H1 (cell line): ENCODE measurements at places on chromosomes 2 and 18.

GRCh38 chr2:142254031-142254430 lies 123.2 kb upstream of the LRP1B start:
- no peak for DNase-seq

DNA sequence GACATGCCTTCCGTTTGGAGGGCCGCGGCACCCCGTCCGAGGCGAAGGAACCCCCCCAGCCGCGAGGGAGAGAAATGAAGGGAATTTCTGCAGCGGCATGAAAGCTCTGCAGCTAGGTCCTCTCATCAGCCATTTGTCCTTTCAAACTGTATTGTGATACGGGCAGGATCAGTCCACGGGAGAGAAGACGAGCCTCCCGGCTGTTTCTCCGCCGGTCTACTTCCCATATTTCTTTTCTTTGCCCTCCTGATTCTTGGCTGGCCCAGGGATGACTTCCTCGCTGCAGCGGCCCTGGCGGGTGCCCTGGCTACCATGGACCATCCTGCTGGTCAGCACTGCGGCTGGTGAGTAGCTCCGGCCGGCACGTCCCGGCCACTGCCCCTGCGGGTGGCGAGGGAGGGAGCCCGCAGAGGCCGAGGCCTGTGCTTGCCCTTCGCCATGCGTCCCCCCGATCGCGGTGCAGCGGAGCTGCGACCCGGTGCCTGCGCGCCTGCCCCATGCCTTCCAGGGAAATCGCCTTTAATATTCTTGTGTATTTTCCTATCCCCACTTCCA lies 1.2 kb downstream of the BMPR2 start:
- no peak for DNase-seq

DNA sequence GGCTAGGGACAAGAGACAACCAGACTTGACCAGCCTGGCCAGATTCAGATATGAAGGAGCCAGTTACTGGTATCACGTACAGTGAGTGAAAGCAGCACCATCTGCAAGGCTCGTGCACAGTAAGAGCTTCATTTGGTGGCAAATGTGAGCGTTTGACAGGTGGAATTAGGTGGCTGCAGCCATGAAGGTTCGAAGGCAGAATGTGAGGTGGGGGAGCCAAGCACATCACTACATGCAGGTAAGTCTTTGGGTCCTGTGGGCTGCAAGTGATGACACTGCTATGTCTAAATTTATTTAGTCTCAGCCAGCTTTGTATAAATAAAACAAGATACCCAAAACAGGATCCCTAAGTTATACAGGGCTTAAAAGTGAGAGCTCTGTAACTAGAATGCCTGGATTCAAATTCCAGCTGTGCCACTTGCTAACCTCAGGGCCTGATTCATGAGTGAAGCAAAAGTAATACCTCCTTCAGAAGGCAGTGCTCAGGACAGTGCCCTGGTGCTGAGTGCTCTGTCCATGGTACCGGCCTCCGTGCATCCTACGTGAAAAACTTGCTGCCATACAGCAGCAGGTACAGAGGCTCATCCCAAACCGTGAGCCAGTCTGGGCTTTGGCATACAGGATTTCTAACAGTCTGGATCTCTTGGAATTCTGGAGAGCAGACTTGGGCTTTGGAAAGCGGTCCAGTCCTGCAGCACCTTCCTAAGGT lies 18.6 kb downstream of the DDX18 start:
- DNase-seq: no peak

DNA sequence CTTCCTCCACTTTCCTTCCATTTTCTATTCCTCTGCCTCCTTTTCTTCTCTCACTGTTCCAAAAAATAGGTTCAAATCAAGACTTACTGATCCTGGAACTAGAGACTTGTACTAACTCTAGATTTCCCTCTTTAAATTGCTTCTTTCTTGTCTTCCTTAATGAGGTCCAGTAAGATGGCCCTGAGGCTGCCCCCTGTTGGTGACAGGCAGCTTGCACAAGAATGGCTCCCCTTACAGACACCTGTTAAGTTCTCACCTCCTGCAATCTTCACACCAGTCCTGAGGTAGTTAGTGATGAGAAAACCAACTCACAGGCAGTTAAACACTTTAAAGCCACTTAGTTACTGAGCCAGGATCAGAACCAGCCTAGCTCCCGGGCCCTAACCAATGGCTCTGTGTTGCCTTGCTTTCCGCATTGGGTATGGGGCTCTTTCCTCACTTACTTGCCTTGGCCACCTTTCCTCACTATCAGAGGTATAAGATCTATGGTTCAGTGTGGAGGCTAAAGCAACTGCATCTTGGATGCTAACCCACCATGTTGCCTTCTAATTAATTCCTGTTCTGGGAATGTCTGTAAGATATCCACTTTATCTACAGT lies 130.6 kb downstream of the AKAIN1 start:
- DNase-seq: peak; percentile 68

DNA sequence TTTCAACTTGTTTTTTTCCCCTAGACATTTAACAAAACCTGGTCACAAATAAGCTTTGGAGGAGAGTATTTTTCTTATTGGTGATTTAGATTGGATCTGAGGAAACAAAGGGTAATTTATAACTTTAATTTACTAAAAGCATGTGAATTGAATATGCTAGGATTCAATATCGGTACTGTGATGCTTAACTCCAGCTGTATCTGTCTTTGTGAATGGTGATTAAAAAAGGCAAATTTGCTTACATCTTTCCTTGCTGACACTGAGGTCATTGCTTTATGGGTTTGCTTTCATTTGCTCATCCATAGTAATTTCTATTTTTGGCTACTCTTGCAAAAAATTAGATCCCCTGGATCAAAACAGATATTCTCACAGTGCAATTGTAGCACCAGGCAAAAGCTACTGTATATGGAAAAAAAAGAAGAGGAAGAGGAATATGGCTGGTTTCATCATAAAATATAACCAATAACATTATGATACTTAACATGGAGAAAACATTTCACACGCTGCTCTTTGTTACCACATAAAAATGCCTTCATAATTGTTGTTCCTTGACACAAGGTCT lies 832.0 kb upstream of the ZEB2 start:
- no peak for DNase-seq

DNA sequence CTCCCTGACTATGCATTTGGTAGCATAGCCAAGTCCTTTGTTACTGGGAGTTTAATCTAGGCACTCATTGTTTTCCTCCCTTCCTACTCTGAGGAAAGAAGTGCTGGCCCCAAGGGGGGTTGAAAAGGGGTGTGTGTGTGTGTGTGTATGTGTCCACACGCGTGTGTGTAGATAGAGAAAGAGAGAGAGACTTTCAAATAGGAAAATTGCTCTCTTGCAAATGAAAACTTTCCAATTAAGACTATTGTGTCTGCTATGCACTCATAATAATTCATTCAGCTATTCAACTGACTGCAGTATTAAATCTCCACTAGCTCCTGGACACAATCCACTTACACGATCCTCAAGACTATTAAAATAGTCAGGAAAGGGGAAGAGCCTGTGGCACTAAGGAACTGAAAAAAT lies 92.9 kb upstream of the CSRNP3 start:
- DNase-seq: no peak

DNA sequence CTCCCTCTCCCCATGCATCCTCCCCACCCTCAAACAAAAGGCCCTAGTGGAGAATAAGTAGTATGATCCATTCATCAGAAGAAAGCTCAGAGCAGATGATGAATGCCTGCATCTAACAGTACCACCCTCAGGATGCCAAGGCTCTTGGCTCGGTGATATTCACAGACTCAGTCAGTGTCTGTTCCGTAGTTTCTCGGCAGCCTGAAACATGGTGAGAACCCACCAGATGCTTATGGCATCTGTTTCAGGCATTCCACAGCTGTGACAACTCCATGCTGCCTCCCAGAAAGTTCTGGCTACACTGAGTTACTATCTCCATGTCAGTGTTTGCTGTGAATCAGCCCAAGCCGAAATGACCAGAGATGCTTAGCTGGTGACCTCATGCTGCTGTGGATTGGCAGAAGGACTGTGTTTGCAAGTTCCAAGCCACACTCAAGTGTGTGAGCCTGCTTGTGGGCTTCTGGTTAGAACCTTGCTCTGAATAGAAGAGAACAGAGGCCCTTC lies 83.9 kb downstream of the WDSUB1 start:
- no peak for DNase-seq

DNA sequence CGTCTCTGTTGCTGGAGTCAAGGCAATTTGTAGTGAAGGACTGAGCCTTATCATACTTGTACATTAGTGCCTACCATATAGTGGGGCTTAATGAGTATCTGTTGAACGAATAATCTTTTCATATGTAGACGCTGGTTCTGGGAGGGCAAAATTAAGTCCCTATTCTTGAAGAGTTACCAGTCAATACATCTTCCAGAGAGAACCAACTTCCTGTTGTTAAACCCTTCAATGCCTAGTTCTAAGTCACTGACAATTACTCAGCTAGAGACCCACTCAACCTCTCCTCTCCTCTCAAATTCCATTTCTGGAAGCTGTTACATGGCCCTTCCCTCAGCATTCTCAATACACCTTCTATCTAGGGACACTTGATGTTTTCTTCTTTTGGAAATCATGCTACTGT lies 1.1 kb upstream of the MOB4 start:
- no peak for DNase-seq

DNA sequence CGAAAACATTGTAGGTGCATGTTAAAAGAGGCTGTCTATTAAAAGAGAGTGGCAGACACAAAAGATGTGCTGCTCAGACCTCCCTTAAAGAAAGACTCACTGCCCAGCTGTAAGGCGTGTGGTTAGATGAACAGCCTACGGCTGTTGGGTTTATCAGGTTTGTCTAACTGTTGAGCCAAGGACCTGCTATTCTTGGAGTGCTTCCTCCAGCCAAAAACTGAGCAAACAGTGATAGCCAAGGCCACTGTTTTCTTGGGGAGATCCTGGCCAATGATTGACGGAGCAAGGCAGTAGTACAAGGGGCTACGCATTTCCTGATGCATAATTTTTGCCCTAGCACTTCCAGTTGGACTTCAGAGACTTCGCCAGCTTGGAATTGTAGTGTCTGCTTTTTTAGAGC lies 1.4 kb upstream of the RAB3GAP1 start:
- no peak for DNase-seq

DNA sequence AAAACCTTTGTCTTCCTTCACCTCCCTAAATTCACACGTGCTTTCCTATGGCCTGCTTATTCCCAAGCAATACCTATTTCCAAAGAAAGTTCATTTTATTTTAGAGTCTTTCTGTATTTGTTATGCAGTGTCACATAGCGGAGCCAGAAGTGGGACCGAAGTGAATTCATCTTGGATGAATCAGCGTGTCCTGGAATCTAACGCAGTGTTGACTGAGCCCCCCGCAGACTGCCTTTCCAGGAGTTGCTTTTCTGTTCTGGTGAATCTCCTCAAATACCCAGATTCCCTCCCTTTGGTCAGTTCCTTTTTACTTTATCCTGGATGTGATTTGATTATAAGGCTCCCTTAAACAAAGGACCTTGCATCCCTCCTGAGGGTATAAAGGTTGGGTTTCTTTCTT lies 10.8 kb downstream of the ALPP start:
- DNase-seq: no peak

GRCh38 chr2:100964222-100964621 lies 37.9 kb upstream of the RPL31 start:
- no peak for DNase-seq

GRCh38 chr2:67670747-67671183 lies 273.6 kb downstream of the ETAA1 start:
- DNase-seq: no peak

DNA sequence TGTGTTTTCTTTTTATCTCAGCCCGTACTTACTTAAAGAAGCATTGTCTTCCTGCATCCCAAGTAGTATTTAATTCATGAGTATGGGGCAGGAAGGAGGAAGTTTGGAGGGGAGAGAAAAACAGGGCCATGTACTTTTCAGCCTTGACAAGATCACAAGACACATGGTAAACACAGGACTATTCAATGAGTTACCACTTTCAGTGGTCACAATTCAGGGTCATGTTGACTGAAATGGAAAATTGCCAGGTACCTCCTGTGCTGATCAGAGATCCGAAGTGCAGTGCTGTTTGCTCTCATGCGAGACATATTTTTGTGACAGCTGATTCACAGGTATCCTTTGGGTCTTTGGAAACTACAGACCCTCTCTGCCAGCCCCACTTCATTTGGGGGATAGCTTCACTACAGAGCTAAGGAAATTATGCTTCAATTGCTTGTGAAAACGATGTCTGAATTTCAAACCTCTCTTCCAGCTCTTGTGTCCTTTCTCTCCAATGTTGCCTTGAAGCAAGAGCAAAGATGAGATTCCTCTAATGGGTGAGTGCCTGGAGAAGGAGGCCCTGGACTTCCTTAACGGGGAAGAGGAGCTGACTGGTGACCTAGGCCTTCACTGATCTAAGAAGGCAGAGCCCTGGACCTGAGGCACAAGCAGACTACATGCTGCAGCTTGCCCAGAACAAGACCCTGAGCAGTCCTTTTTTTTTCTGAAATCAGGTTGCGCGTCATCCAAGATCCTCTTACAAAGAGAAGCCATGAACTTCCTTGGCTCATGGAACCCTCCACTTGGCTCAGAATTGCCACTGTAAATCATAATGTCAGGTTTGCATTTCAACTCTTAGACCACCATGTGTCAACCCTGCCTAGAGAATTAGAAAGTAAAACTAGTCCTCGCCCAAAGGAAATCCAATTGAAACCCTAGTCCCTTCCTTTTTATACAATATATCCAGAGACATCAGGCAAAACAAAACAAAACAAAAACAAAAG lies 44.1 kb downstream of the EVA1A start:
- DNase-seq: no peak
